ENCODE measurements at places on chromosomes 16 and 17. TPM values are rescaled to one million over a fixed set of nuclear protein-coding genes. Genes with fewer than 3 reads are reported as not detected.

CMIP gene
- 18.4 TPM for total RNA-seq

SLC35G6 gene
- total RNA-seq: not detected

FBXW10B gene
- 0.54 TPM for total RNA-seq

GRCh38 chr17:41049110-41049509 lies 2.0 kb upstream of the KRTAP2-1 start:
- no peak for ATAC-seq

DNA sequence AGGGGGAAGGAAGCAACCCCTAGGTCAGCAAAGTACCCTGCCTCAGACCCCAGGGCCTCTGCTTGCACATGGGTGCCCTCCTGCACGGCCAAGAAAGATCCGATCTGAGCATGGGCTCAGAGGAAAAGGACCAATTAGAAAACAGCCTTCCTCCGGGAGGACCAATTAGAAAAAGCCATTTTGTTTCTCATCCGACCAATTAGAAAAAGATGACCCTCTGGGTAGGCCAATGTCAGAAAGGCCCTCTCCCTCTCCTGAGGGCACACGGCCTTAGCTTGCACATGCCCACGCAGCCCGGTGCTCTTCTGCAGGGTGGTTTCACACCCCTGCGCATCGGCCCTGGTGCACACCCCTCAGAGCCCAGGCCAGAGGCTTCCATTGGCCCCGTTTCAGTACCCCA lies 5.1 kb upstream of the CISD3 start:
- no peak for ATAC-seq

GRCh38 chr17:40791787-40792436 lies 7.8 kb downstream of the KRT28 start:
- no peak for ATAC-seq

DNA sequence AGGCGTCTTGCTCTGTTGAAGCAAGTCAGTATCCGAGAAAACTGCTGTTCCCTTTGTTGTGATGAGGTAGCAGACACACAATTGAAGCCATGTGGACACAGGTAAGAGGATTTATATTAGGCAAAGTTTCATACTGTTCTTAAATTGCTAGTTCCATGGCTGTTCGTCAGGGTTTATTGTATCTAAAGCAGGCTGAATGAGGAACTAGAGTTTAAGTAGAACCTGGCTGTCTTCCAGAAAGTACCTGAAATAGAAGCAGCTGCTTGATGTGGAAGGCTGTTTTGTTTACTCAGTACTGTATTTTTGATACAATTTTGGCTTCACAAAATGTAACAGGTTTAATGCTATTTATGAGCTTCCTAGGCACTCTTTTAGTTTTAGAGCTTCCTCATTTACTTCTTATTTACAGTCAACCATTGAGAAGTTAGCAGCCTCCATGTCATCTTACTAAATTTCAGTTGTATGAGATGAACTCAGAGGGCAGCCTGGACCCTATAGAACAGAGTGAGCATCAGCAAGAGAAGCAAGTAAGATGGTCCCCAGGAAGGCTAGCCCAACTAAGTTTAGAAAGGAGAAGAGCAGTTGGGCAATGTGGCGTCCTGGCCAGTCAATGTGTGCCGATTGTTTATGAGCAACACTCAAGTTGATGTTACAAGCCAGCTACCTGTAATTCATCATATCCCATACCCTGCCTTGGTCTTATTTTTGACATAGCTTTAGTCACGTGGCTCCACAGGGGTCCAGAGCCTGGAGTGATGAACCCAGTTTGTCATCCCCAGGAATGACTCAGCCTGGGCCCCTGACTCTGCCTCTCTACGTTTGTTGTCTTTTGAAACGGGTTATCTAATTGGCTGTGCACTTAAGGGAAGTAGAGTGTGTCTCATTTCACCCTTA lies 9.7 kb upstream of the ARL2BP start:
- ATAC-seq: no peak

GRCh38 chr17:50346313-50347116 lies 589 bp downstream of the XYLT2 start:
- ATAC-seq: peak; percentile 56

Measured in gastroesophageal sphincter (tissue), 4 donors.